ENCODE measurements at places on chromosomes 12 and 14.

- no peak overlapping the region for H3K4me3 ChIP-seq
- no peak overlapping the region for H3K27ac ChIP-seq
- H3K4me1 ChIP-seq = no peaks in the 10 kb centered on the region
- DNase-seq = no peak
- no peaks in the 10 kb centered on the region for H3K27me3 ChIP-seq
Observed at GRCh38 chr12:40688085-40688725, 4.0 kb upstream of the CNTN1 start.

- no peak for DNase-seq
- no peaks in the 10 kb centered on the region for H3K27me3 ChIP-seq
- H3K4me3 ChIP-seq = no peak overlapping the region
- H3K36me3 ChIP-seq = no peaks in the 10 kb centered on the region
- H3K4me1 ChIP-seq = no peaks in the 10 kb centered on the region
Observed at GRCh38 chr14:101233808-101234207, 327.5 kb upstream of the DIO3 start.

GRCh38 chr12:130633771-130634170, 82.3 kb downstream of the RIMBP2 start:
- H3K27me3 ChIP-seq = no peaks in the 10 kb centered on the region
- no peaks in the 10 kb centered on the region for H3K4me1 ChIP-seq
- no peaks in the 10 kb centered on the region for H3K36me3 ChIP-seq
- H3K4me3 ChIP-seq = no peak overlapping the region
- no peak for DNase-seq

DNA sequence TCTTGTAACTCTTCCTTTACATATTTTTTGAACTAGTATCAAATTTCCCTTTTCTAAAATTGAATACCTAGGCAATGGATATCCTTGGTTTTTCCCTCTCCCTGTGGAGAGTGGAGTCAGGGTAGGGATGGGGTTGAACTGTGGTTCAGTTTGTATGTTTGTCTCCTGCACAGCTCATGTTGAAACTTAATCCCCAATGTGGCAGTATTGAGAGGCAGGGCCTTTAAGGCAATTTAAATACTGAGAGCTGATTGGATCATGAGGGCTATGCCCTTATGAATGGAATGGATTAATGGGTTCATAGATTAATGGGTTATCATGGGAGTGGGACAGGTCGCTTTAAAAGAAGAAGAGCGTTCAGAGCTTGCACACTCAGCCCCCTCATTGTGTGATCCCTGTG, 127.2 kb upstream of the RGS6 start:
- no peak overlapping the region for H3K27ac ChIP-seq
- no peaks in the 10 kb centered on the region for H3K4me1 ChIP-seq
- no peak for DNase-seq
- no peaks in the 10 kb centered on the region for H3K27me3 ChIP-seq
- no peak overlapping the region for H3K4me3 ChIP-seq

DNA sequence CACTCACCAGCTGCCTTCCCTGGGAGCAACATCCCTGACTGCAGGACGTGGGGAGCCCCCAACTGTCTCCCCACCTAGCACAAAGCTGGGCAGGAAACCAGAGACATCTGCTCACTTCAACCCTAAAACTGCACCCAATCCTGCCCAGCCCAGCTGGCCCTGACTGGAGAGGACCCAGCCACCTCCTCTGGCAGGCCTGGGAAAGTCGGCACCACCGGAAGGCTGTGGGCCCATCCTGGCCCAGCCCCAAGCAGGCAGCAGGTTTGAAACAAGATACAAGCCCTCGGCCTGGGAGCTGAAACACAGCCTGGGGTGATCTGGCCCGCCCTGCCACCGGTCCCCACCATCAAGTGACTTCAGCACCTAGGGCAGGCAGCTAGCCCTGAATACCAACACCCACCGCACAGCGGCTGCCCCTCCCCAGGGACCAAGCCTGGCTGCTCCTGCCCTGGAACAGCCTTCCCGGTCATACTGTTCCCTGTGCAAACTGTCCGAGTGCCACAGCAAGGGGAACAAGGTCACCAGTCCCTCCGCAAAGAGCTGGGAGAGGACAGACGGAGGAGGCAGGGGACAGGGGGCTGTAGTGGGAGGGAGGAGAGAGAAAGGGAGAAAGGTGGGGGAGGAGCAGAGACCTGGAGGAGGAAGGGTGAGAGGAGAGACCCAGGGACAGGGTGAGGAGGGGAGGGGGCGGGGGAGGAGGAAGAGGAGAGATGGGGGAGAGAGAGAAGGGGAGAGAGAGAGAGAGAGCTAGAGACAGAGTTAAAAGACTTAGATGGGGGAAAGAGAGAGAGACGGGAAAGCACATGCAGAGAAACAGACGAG, 115.7 kb downstream of the RFLNA start:
- DNase-seq = no peak
- no peak overlapping the region for H3K4me3 ChIP-seq
- H3K27ac ChIP-seq = no peak overlapping the region
- no peaks in the 10 kb centered on the region for H3K36me3 ChIP-seq
- no peaks in the 10 kb centered on the region for H3K27me3 ChIP-seq
- H3K4me1 ChIP-seq = no peaks in the 10 kb centered on the region

GRCh38 chr14:69657950-69658355, 46.6 kb downstream of the SUSD6 start:
- H3K4me1 ChIP-seq = peaks cover 15% of the 10 kb centered on the region
- H3K27me3 ChIP-seq = no peaks in the 10 kb centered on the region
- no peak overlapping the region for H3K27ac ChIP-seq
- DNase-seq = no peak
